Stimulated activated CD8-positive, alpha-beta memory T cell treated with anti-CD3 and anti-CD28 coated beads, Interleukin-7, amount 100 ng/mL, for 4 hours (primary cell): ENCODE measurements at places on chromosomes 5 and 9.

DNA sequence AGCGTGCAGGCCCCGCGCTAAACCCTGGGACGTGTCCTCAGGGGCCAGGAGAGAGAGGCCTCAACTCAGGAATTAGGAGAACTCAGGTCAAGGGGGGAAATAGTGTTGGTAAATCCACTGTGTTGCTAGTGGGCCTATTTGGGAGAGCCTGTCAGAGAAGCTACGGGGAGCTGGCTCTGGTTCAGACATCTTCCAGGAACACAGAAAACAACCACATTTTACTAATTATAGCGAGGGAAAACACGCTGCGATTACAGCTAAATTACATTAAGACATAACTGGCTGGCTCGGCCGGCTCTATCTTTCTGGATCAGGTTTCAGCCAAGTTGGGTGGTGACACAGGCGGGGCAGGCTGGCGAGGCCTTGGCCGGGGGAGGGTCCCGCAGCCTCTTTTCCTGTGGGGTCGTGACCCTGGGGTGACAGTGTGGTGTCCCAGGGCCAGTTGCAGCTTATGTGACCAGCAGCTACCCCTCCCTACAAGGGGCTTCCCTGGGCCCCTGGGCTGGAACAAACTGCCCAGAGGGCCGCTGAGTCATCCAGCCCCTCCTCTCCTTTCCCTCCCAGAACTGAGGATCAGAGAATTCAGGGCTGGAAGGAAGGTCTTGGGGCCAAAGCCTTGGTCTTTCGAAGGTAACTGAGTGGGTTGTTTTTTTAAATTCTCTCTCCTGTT lies 75.1 kb downstream of the FGF18 start:
- DNase-seq = no peak

GRCh38 chr5:181217803-181218062 lies 5.3 kb upstream of the TRIM41 start:
- DNase-seq = peak; percentile 26

- DNase-seq = no peak
These were observed 79.4 kb downstream of the SFXN1 start for GRCh38 chr5:175557778-175558177.

DNA sequence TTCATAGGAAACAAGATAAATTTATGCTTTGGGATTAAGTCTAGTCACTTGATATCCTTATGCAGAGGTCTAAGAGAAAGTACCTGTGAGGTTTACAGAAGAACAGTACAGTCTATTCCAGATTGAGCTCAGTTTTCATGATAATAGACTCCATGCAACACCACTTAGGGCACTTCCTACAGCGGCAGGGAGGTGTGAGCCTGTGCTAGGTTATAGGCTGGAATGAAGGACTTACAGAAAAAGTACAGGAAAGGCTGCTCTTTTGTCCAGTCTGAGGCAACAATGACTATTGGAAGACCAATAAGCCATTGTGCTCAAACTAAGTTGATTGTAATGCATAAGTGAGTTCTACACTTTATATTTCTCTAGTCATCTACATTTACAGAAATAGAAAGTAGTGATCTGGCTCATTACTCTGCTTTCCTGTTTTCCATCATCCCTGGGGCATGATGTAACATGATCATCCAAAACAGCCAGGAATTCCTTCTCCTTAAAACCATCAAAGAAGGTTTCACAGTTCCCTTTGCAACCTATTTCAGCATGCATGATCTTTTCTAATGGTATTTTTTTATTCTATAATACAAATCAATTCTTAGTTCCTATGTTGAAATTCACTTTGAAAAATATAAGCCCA lies 322.8 kb downstream of the SLF1 start:
- no peak for DNase-seq

- no peak for DNase-seq
These were observed 64.6 kb downstream of the YTHDC2 start for GRCh38 chr5:113578091-113578490.

GRCh38 chr9:113913426-113914195 lies 37.5 kb downstream of the ZNF618 start:
- DNase-seq = no peak

- no peak for DNase-seq
These were observed 535.8 kb downstream of the SEMA5A start for GRCh38 chr5:9009931-9010651.

DNA sequence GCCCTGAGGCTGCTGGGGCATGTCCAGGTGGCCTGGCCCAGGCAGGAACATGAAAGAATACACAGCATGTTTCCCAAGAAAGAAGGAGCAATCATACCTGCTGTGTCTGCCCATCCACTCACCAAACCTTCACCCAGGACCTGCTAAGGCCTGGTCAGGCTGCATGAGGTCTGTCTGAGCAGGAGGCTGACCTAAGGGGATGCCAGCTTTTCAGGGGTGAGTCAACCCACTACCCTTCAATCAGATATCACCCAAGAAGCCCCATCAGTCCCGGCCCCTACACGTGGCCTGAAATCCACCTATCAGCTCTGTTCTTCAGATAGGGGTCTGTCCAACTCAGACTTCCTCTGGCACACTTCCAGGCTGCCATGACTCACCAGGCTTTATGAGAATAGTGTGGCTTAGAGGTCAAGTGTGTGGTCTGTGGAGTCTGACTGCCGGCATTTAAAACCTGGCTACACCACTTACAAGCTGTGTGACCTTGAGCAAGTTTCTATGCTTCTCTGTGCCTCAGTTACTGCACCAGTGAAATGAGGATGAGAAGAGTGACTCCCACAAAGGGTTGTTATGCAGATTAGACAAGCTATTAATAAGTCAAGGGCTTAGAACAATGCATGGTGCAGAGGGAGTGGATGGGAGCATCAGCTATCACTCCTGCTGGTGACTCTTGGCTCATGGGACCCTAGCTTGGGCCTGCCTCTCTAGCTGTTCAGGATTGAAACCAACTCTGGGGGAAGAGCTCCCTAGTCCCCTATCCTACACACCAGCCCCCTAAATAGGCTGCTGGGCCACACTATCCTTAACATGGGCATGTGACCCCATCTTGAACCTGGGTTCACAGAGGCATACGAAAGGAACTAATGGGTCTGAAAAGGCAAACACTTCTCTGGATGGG lies 130.3 kb downstream of the PAX5 start:
- no peak for DNase-seq

- no peak for DNase-seq
These were observed 31.6 kb downstream of the ADAM19 start for GRCh38 chr5:157543825-157544622.

DNA sequence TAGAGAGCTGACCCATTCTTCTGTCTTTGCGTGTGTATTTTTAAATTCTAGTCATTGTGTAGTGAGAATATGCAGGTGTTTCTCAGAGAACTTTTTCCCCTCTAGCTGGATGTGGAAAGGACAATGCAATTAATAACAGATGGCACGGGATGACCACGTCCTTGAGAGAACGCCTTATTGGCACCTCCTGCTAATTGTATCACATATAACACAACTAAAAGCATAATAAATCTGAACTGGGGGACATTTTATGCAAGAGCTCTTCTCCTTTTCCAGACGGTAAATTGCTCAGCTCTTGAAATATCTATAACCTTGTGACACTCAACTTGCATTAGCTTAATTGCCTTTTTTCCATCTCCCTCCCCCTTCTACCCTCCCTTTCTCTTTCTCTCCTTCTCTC lies 62.9 kb upstream of the IZUMO3 start:
- no peak for DNase-seq

DNA sequence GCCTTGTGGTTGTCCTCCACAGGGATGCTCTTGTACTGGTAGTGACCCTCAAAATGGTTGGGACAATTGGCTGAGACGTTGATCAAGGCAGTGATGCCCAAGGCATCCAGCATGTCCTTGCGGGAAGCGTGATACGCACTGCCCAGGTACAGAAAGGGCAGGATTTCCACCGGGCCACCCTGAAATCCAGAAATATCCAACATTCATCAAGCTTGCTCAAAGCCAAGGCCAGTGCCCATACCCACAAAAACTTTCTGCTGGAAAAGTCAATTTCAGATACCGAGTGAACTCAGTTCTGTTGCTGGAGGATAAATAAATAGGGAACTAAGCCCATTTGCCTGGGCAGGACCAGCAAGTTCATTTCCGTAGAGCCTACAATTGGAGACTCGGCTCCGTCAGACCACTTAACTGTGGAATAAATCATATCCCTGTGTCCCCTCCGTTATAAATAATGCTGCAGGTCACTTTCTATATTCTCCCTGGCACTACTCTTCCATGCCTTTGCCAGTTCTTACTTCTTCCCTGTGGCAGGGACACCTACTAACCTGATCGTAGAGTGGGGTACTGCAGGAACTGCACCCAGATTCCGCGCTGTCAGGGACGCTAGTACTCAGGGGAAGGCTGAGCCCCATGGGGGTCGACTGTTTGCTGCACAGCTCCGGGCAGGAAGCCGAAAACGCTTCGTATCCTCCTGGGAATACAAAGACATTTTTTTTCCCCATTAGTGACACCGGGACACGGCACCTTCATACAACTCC lies 1.2 kb downstream of the DUSP1 start:
- no peak for DNase-seq

DNA sequence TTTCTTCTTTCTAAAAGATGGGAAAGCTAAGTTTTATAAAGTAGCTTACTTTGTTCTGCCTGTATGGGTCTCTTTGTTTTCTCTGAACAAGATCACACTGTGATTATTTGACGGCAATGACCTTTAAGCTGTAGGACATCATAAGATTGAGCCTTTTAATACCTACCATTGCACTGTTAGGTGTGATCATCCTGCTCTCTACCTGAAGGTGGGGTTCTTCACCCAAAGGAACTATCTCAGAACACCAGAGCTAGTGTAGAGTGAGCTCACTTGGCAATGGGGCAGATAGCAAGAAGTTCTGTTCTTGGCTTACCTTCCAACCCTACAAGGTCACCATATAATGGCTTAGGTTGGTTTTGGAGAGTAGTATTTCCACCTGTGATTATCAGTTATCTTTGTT lies 200.2 kb downstream of the SPATA31D1 start:
- DNase-seq = no peak
